ENCODE measurements at places on chromosomes 1 and 21.

- DNase-seq: no peak
Observed at GRCh38 chr1:231936983-231937775, 310.6 kb downstream of the DISC1 start.

GRCh38 chr21:29640080-29640508 lies 299.7 kb downstream of the GRIK1 start:
- no peak for DNase-seq

DNA sequence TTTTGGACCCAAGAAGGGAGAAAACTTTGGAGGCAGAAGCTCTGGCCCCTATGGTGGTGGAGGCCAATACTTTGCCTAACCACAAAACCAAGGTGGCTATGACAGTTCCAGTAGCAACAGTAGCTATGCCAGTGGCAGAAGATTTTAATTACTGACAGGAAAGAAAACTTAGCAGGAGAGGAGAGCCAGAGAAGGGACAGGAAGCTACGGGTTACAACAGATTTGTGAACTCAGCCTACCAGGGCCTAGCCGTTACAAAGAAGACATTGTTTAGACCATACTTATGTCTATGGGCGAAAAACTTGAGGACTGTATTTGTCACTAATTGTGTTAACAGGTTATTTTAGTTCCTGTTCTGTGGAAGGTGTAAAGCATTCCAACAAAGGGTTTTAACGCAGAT lies 10.4 kb upstream of the ACOT11 start:
- DNase-seq: no peak

DNA sequence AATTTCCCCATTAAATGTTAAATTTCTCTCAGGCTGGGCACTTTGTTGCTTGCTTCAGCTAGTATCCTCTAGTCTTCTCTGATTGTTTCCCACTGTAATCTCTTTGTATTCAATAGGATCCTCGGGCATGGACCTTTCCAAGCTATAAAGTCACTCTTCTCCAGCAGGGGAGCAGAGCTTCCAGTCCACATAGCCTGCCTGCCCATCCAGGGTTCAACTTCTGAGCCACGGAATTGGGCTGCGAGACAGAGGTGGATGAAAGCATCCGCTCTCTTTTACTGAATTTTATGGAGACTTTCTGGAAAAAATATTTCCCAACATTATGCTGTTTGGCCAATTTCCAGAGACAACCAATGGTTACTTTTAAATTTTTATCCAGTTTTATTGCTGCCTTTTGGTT lies 1.1 kb upstream of the CFHR5 start:
- DNase-seq: no peak

DNA sequence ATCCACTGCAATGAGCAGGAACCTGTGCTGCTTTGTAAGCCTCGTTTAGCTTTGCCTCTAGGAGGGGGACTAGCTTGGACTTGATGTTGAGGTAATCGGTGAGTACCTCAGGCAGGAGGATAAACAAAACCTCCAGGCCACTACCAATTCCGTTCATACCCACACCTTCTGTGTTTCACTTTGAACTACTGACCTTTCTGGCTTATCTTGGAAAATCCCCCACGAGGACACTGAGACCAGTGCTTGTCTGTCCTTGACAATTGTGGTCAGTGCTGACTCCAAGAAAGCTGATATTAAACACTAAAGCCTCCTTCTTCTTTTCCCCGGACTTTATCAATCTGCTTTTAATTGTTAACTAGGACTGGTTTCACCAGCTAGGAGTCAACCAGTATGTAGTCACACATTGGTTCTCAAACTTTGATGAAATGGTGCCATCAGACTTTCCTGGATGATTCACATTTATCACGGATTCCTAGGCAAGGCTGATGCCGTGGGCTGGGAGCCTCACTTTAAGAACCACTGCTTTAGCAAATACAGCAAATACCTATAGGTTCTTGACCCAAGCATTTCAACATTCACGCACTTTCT lies 52.7 kb downstream of the TGFB2 start:
- DNase-seq: no peak

GRCh38 chr1:155173478-155174323 lies at the start of gene TRIM46:
Gene TRIM46 (plus strand): TSS chr1:155173849. CDS start chr1:155173967, 118 bp downstream.
- DNase-seq: no peak

GRCh38 chr1:24199291-24199900 lies 12.3 kb upstream of the IFNLR1 start:
- no peak for DNase-seq

DNA sequence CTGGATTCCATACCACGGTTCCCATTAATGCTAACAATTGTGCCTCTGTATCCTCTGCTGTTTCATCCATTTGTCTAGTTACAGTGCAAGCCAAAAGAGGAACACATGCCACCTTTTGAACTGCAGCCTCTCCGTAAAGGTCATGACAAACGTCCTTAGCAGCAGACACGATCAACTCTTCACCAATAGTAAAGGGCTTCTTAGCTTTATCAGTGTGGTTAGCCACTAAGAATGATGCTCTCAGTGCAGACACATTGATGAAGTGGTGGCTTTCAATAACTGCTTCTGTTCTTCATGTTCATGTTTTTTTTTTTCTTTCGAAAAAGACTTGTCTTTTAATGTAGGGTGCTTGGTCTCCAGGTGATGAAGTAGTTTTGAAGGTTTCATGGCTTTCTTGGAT lies 14.3 kb downstream of the XPR1 start:
- DNase-seq: no peak

DNA sequence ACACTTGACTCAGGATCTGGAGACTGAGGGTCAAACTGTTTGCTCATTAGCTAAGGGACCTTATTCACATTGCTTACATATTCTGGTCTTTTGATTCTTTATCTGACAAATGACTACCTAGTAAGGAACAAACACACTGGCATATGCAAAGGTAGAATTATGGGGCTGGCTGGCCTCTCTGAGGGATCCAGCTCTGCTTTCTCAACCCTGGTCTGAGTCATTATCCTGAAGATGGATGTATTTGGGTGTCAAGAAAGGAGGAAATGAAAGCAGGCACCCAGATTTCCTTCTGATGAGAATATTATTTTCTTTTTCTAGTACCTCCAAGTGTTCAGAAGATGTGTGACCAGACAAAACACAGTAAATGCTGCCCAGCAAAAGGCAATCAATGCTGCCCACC lies 6.0 kb downstream of the SMCP start:
- DNase-seq: no peak

- DNase-seq: no peak
Observed at GRCh38 chr1:33848205-33848937, 15.5 kb upstream of the HMGB4 start.

GRCh38 chr1:115402753-115403184 lies 64.7 kb upstream of the NGF start:
- no peak for DNase-seq

DNA sequence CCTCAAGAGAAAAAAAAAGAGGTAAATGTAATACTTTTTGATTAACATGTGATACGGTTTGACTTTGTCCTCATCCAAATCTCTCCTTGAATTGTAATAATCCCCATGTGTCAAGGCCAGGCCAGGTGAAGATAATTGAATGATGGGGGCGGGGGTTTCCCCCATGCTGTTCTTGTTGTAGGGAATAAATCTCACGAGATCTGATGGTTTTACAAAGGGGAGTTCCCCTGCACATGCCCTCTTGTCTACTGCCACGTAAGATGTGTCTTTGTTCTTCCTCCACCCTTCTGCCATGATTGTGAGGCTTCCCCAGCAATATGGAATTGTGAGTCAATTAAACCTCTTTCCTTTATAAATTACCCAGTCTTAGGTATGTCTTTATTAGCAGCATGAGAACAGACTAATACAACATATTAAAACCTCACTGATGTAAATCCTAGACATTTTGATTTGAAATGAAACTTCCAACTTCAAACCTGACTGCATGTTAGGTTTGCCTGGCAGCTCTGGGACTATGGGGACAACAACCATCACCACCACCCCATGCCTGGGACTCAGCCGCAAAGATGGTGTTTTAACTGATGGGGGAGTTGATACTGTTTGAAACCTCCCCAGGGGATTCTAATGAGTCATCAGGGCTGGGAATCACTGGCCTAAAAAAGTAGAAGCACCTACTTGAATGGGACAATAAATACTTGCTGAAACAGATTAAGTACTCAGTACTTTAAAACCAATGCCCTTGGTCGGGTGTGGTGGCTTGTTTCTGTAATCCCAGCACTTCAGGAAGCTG lies 32.8 kb upstream of the BACH1 start:
- no peak for DNase-seq

DNA sequence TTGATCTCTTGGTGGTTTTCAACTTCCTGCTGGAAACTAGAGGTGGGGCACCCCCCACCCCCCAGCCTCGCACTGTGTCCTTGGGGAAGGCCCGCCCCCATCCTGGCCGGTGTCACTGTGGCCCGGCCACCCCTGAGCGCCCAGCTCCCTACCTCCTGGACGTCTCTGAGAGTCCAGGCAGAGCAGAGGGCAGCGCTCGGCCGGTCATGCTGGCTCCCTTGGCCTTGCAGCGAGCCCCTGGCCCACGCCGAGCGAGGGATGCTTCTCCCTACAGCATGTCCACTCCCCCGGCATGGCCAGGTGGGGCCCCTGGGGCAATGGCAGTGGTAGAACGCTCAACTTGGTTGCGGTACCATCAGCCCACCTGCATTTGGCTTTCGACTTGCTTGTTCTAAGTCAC lies 28.7 kb upstream of the TRAPPC10 start:
- no peak for DNase-seq

- DNase-seq: no peak
Observed at GRCh38 chr1:76219366-76219818, 144.8 kb downstream of the ST6GALNAC3 start.

DNA sequence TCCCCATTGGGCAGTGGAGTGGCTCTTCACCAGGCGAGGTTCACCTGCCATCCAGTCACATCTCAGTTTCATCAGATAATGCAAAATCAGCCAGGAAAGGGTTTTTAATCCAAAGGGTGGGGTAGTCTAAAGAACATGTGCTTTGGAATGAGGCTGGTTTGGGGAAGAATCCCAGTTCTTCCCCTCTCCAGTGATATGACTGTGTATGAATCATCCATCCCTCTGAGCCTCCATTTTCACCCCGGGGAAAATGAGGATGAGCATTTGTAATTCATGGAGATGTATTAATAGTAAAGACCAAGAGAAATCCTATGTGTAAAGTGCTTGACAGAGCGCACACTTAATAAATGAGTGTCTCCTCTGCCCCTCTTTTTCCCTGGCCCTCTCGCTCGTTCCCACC lies 215.1 kb upstream of the FGGY start:
- DNase-seq: no peak

- DNase-seq: no peak
Observed at GRCh38 chr1:34796990-34797389, 4.2 kb downstream of the GJA4 start.

DNA sequence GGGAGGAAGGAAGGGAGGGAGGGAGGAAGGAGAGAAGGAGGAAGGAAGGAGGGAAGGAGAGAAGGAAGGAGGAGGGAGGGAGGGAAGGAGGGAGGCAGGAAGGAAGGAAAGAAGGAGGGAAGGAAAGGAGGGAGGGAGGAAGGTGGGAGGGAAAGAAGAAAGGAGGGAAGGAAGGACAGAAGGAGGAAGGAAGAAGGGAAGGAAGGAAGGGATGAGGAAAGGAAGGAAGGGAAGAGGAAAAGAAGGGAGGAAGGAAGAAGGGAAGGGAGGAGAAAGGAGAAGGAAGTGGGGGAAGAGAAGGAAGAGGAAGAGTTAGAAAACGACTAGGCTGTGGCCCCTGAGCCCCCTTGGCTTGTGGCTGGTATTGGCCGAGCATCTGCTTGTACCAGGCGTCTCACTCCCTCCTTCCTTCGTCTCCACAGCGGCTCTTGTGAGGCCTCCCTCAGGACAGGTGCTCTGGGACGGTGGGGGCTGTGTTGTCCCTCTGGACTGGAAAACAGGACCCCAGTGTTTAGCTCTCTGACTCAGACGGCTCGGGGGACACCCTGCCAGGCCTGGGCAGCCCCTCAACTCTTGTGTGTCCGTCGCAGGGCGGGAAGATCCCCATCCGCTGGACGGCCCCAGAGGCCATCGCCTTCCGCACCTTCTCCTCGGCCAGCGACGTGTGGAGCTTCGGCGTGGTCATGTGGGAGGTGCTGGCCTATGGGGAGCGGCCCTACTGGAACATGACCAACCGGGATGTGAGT lies 36.2 kb upstream of the C1QA start:
- no peak for DNase-seq

- DNase-seq: no peak
Observed at GRCh38 chr1:117671781-117672501, 66.1 kb downstream of the TENT5C start.

DNA sequence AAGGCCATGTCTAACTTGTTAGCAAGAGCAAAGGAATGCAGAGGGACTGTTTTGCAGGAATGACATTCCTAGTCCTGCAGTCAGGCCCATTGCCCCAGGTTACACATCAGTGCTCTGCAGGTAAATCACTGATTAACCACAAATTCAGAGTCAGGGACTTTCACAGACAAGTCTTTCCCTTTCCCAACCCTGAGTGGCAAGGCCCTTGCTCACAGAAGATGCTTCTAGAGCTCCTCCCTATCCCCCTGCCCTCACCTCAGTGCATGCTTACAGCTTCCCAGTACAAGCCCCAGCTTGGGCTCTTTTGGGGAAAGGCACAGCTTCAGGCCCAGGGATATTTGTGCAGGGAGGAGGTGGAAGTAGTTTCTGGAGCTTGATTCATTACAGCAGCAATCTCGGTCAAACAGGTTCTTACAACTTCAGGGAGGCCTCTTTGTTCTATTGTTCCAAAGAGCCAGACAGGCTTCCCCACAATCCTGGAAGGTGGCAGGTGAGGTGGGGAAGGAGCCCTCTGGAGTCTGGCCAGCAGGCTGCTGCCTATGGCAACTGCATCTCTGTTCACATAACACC lies 53.9 kb downstream of the CASQ2 start:
- no peak for DNase-seq

DNA sequence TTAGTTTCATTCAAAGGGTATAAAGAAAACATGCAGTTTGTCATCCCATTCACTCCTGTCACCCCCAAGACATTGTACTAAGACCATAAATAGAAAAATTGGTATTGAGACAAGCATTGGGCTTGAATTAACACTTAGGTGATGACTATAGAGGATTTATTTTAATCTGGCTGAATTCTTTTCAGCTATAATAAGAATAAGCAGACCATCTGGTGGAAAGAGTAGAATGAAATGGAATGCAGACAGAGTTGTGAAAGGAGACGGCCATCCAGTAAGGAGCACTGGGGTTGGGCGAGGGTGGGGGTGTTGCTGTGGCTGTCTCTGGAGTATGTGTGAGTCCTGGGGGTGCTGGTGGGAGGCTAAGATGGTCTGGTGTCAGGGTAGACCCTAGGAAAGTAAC lies 125.0 kb upstream of the IVNS1ABP start:
- DNase-seq: no peak

- DNase-seq: no peak
Observed at GRCh38 chr1:2379733-2380404, 11.5 kb downstream of the MORN1 start.
